PC-3 (cell line): ENCODE measurements at places on chromosomes 2 and 18.
A peak's percentile ranks its signal among the peaks of the same experiment; 100 is the strongest.

- DNase-seq, result no peak
Observed at GRCh38 chr2:11898576-11898975, 152.1 kb downstream of the LPIN1 start.

GRCh38 chr2:207970147-207970825, 55.0 kb downstream of the PLEKHM3 start:
- DNase-seq, result no peak

- DNase-seq, result no peak
Observed at GRCh38 chr2:119771331-119771730, 11.6 kb downstream of the PTPN4 start.

- DNase-seq, result no peak
Observed at GRCh38 chr2:181008407-181008806, 28.0 kb downstream of the UBE2E3 start.

DNA sequence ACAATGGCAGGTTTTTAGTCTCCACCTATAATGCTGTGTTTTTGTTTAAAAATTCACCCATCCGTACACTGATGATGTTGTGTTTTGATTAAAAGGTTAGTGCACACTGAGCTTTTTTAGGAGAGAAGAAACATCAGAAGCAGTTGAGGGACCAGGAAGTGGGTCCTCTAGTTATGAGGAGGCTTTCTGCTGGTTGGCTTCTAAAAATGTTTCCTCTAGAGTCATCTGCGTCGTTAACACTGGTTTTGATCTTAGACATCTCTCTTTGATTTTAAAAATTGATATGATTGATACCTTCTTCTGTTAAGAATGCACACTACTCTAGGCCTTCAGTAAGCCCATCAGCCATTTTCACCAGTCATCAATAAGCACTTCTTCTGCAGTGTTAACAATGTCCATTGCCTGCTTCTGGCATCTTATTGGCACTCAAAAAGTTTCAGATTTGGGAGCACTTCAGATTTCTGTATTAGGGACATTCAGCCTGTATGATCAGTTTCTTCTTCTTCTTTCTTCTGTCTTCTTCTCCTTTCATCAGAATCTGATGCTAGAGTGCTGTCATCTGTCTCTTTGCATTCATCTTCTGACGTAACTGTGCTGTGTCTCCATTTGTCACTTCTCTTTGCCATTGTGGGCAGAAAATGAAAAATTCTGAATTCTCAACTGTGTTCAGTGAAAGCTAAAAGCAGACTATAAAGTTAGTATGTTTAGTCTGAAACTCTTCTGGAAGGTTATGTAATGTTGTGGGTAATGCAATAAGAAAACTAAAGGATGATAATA, 56.3 kb downstream of the PHLPP1 start:
- DNase-seq, result no peak

- DNase-seq, result peak; percentile 82
Observed at GRCh38 chr2:33126958-33127357, 180.2 kb downstream of the LTBP1 start.

DNA sequence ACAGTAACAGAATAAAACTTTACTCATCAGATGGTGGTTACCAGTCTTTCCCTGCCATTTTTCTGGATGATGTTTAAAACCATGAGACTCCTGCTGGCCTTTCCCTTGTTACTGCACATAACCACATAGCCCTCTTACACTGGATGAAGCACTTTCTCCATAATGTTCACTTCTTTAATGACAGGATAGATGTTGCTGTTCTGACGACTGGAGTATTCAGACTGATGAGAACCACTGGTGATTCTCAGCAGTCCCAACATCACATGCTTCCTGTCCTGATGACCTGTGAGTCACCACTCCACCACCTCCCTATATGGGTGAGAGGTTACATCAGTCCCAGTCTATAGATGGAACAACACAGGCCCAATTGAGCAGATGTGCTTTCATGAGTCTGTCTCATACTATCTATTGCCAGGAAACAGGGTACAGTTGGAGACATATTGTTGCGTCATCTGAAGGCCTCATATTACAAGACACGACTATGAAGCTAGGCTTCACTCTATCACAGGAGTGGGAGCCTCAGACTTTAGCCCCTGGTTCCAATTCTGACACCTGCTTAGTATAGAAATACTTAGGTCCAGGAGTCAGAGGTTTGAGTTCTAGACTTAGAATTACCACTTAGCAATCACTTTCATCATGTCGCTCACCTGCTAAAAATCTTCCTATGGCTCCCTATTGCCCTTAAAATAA, 145.7 kb upstream of the KLF7 start:
- peak; percentile 39 for DNase-seq

DNA sequence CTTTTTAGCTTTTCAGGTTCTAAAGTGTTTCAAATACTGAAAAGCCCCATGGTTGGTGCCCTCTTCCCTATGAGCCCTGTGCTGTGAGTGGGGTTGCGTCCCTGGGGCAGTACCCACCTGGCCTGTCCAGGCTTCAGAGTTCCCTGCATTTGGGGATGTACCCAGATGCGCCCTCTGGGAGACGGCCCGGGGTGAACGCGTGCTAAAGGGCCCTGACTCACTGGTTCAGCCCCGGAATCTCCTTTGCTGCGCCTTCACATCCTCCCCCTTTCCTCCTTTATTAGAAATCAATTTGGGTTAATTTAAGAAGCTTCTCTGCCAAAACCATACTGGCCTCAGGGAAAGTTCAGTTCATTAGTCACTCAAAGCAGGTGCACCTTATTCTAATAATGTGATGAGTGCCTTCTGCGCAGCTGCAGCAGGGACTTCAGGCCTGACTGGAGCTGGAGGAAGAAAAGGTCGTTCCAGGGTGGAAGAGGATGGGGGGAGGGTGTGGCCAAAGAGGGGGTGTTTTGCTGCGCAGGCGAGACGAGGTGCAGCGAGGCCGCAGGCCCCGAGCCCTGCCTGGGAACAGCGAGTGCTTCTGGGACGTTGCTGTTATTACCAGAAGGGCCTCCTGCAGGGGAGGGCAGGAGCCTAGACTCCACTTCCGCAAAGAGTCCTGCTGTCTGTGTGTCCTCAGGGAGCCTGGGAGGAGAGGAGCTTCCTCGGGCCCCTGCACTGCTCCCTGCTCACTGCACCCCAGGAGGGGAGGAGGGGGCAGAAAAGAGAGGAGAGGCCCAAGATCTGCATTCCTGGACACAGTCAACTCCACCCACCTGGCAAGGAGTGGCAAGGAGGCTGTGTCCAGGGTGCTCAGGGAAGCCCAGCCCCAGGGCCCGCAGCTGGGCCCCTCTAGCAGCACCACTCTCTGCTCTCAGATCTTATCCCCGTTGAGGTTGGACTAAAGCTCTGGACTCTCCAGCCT, 223.2 kb upstream of the PXDN start:
- no peak for DNase-seq

DNA sequence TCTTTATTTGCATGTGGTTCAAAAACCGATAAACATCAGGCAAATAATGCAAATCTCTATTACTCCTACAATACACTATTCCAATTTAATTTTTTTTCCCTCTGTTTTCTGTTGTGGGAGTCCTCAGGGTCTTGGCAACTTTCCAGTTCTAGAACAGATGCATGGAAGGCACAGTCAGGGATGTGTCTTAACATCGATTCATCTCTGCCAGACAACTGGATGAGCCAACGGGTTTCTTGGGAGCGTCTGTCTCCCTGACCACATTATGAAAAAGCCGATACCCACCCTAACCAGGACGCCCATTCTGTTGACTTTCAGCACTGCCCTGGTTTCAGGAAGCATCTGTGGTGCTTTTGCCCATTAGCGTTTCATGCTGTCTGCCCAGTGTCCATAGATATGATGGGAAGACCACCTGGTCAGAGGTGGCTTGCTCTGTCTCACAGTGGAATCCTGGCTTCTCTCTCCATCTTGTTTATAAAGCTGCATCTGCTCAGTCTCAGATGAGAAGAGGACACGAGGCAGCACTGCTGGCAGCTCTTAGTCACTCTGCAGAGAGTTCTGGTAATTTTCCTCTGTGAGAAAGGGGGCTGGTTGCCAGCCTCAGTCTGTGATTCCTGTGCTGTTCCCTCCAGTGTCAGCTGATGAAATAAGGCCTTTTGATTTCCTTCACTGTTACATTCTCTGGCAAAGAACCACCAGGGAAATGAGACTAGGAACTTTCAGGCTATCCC, 57.9 kb upstream of the KCNE4 start:
- DNase-seq, result no peak

DNA sequence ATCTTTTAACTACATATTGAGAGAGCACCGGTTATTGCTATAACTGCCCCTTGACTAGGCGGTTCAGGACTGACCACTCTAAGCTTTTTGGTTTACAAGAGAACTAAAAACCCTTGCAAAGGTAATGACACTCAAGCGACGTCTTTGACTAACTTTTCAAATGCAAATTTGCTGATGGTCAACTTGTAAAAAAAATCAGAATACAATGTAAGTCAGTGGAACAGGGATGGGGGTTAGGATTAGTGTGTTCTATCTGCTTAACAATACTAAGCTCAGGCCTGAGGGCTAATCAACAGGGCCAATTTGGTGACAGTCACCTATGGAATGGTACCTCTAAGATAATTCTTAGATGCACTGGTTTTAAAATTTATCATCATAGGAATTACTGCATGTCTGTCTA, 57.1 kb downstream of the ZAP70 start:
- no peak for DNase-seq

GRCh38 chr2:132875193-132875592, 205.2 kb upstream of the LYPD1 start:
- no peak for DNase-seq

GRCh38 chr2:7037340-7038333, 120.4 kb downstream of the RNF144A start:
- DNase-seq, result peak; percentile 64

- DNase-seq, result peak; percentile 52
Observed at GRCh38 chr2:199019898-199020507, 437.7 kb downstream of the SATB2 start.

- DNase-seq, result no peak
Observed at GRCh38 chr18:49495480-49495879, 8.4 kb upstream of the C18orf32 start.

DNA sequence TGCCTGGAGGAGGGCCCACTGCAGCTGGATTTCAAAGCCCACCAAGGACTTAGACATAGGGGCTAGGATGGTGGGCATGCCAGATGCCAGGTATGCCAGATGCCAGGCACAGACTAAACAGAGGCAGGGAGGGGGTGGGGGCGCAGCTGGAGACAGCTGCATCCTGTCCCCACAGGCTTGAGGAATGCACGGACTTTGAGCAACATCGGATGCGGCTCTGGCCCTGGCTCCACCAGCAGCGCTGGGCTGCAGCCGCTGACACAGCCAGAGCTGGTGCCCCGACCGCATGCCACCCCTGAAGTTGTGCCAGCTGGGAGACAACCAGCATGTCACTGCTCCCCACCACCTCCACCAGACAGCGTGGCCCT, 39.5 kb downstream of the AQP12A start:
- DNase-seq, result no peak

DNA sequence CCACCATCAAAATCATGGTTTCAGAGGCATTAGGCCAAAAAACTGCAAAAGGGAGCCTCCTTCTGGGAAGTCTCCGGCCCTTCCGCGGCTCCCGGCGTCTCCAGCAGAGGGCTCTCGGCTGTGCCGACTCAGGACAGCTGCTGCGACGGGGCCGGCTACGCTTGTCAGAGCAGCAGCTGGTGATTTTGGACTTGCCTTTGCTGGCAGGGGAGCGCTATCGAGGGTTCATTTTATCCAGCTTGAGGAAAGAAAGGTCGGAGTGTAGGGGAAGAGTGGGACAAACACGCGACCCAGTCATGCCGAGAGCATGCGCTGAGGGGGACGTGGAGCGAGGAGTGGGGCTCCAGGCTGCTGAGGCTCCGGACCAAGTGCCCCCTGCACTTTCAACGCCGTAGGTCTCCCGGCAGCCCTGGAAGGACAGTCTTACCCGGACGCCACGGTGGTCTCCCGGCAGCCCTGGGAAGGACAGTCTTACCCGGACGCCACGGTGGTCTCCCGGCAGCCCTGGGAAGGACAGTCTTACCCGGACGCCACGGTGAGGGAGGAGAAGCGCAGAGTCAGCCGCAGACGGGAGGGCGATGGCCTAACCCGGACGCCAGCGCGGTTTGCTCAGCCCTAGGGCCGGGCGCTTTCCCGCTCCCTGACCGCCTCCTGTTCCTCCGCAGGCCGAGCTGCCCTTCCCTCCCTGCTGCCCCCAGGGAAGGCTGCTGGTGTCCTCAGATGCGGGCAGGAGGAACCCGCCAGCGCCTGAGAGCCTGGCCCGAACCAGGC, 21.7 kb downstream of the DDX18 start:
- peak; percentile 35 for DNase-seq

GRCh38 chr2:18435426-18436037, 124.9 kb downstream of the RDH14 start:
- DNase-seq, result peak; percentile 82

- no peak for DNase-seq
Observed at GRCh38 chr2:199197448-199197847, 260.3 kb downstream of the SATB2 start.

DNA sequence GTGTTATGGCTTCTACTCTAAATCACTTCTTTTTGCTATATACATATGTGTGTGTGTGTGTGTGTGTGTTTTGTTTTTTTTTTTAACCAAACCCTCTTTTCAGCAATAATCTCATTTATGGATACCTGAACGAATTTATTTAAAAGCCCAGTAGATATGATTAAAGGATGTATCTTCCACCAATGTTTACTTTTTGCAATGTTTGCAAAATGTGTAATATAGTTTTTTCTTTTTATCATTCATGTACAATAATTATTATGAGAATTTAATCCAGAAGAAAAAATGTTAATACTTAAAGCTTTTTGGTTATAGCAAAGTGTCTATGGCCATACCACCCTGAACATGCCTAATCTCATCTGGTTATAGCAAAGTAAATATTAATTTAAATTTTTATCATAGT, 1.6 kb upstream of the CNDP2 start:
- no peak for DNase-seq

DNA sequence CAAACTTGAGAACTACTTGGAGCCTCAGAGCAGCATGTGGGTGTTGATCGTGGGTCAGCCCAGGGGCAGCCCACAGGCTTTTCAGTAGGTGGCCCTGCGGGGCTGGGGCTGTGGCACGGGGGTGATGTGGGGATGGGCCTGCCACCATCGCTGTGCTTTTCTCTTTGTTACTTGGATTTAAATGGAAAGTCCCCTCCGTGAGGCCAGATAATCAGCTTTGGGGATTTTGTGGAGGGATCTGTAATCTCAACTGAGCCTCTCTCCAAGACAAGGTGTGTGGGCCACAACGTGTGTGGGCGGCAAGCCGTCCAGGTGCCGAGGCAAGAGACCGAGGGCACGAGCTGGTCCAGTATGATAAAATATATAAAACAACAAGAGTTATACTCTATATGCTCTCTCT, 16.7 kb downstream of the COLEC11 start:
- DNase-seq, result no peak
